WTC11 (cell line): ENCODE measurements at places on chromosomes 4 and X. TPM values are rescaled to one million over a fixed set of nuclear protein-coding genes. Genes with fewer than 3 reads are reported as not detected.

DNA sequence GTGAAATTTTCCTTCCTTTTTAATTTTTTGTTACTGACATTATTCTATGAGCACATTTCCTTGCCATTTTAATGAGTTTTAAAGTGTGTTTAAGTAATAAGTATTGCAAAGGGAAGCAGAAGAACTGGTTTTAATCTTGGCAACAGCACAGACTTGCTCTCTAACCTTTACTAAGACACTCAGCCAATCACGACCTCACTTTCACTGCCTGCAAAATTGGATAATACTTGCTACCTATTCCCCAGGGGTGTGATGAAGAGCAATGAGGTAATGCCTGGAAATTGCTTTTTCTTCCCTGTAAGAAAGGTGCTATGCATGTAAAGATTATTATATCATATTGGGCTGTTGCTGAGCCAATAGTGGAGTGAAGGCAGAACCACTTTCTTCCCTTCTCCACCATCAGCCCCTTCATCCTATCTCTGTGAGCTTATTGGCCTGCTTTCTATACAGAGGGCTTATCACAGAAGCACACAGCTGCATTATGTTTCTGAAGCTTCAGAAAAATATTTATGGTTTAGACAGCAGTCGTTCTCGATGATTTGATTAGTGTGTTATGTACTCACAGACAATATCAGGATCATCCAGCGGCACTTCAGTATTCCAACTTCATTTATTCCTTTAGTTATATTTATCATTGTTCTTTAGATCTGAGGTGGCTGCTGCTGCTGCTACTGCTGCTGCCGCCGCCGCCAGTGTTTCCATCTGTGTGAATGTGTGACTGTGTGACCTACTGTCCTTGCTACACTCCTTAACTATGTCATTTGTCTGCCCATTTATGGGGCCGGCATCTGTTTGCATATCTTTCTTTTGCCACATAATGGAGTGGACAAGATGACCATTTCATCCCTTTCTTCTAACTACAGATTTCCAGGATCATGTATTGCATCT is 255.1 kb downstream of the C4orf33 start:
- DNase-seq = no peak
- H3K4me3 ChIP-seq = no peak overlapping the region
- no peak overlapping the region for H3K27ac ChIP-seq
- H3K27me3 ChIP-seq = no peaks in the 10 kb centered on the region
- peaks cover 3% of the 10 kb centered on the region; the same call in 1 of the 2 replicates for H3K4me1 ChIP-seq

Gene AREG
- total RNA-seq = 0.14 to 0.33 TPM (median 0.32 TPM) in 3 replicates

GRCh38 chrX:46398126-46398525 is 147.1 kb downstream of the ZNF674 start:
- no peak for DNase-seq
- H3K27me3 ChIP-seq = no peaks in the 10 kb centered on the region
- H3K36me3 ChIP-seq = peaks cover 21% of the 10 kb centered on the region
- H3K4me1 ChIP-seq = no peaks in the 10 kb centered on the region
- H3K4me3 ChIP-seq = no peak overlapping the region

GRCh38 chr4:143667461-143667860 is 33.0 kb downstream of the FREM3 start:
- H3K4me1 ChIP-seq = no peaks in the 10 kb centered on the region; the same call in 1 of the 2 replicates
- no peaks in the 10 kb centered on the region; the same call in 1 of the 2 replicates for H3K27me3 ChIP-seq
- peaks cover 20% of the 10 kb centered on the region for H3K36me3 ChIP-seq

Gene REELD1
- total RNA-seq = not detected in 3 replicates

GRCh38 chr4:122674371-122674770 is 53.5 kb upstream of the IL21 start:
- DNase-seq = no peak
- peaks cover 23% of the 10 kb centered on the region for H3K4me1 ChIP-seq
- H3K36me3 ChIP-seq = 0 out of 2 replicates have a peak, but pooled peaks cover under 1% of the 10 kb centered on the region
- no peaks in the 10 kb centered on the region; the same call in 1 of the 2 replicates for H3K27me3 ChIP-seq
- H3K4me3 ChIP-seq = no peak overlapping the region
- H3K27ac ChIP-seq = no peak overlapping the region

- no peak overlapping the region for H3K27ac ChIP-seq
- H3K36me3 ChIP-seq = no peaks in the 10 kb centered on the region
- DNase-seq = no peak
- no peaks in the 10 kb centered on the region for H3K27me3 ChIP-seq
- no peak overlapping the region for H3K4me3 ChIP-seq
- peaks cover 11% of the 10 kb centered on the region for H3K4me1 ChIP-seq
Observed at GRCh38 chr4:170591076-170591475, 501.3 kb upstream of the AADAT start.

- H3K27ac ChIP-seq = no peak overlapping the region
- H3K36me3 ChIP-seq = no peaks in the 10 kb centered on the region
- peak; percentile 15 for DNase-seq
Observed at GRCh38 chr4:172515266-172515879, 653.2 kb upstream of the GALNT7 start.

Gene RHOXF2B
- total RNA-seq = 0.23 TPM in 1 of 3 replicates, not detected in the others

Gene QRFPR
- 0.41 to 0.73 TPM (median 0.68 TPM) in 3 replicates for total RNA-seq

- H3K36me3 ChIP-seq = peaks cover 2% of the 10 kb centered on the region; the same call in 1 of the 2 replicates
- peaks cover 17% of the 10 kb centered on the region for H3K27me3 ChIP-seq
- peak within 1 kb of the TSS; percentile 96 for H3K27ac ChIP-seq
- peak within 1 kb of the TSS; percentile 95 for H3K4me3 ChIP-seq
- peak; percentile 60 for DNase-seq
- H3K4me1 ChIP-seq = peaks cover 25% of the 10 kb centered on the region
Observed at GRCh38 chr4:186723292-186724057, at the start of gene FAT1. Gene FAT1 (minus strand): TSS chr4:186723856. CDS start chr4:186709827, 14,029 bp downstream.

DNA sequence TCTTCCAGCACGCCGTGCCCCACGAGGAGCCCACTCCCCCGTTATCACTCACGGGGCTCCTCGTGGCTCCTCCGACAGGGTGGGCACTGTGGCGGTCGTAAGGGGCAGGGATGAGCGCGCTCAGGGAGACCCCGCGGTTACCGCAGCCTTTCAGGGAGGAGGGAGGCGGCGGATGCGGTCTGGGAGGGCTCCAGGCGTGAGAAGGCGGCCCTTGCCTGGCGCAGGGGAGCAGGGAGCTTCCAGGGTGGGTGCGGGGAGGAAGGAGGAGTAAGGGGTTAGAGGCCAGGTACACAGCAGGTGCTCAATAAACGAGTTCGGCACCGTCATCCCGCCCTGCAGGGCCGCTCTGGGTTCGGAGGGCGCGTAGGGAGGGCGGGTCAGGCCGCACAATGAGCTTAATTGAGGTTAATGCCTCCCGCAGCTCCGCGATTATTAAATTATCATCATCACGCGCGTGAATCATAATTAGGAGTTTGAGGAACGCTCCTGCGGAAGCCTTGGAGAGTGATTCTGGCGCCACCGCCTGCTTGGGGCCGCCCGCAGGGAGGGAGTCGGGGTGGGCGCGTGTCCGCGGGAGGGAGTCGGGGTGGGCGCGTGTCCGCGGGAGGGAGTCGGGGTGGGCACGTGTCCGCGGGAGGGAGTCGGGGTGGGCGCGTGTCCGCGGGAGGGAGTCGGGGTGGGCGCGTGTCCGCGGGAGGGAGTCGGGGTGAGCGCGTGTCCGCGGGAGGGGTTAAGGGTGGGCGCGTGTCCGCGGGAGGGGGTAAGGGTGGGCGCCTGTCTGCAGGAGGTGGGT is 7.6 kb upstream of the NKX1-1 start:
- no peak overlapping the region for H3K27ac ChIP-seq
- no peak for DNase-seq
- peak overlapping the region; percentile 38; the same call in 1 of the 2 replicates for H3K4me3 ChIP-seq

- H3K27ac ChIP-seq = peak overlapping the region; percentile 80
- H3K36me3 ChIP-seq = no peaks in the 10 kb centered on the region
- H3K27me3 ChIP-seq = no peaks in the 10 kb centered on the region
- H3K4me3 ChIP-seq = no peak overlapping the region
- DNase-seq = no peak
Observed at GRCh38 chrX:42094218-42094617, 170.9 kb upstream of the CASK start.
